CD4-positive, alpha-beta T cell treated with Interleukin-12 subunit alpha and Interleukin-12 subunit beta, for 1 hour (primary cell): ENCODE measurements at places on chromosomes 3 and 15.

- peak; percentile 36 for DNase-seq
Measured at GRCh38 chr3:153621953-153622352, 459.9 kb downstream of the RAP2B start.

DNA sequence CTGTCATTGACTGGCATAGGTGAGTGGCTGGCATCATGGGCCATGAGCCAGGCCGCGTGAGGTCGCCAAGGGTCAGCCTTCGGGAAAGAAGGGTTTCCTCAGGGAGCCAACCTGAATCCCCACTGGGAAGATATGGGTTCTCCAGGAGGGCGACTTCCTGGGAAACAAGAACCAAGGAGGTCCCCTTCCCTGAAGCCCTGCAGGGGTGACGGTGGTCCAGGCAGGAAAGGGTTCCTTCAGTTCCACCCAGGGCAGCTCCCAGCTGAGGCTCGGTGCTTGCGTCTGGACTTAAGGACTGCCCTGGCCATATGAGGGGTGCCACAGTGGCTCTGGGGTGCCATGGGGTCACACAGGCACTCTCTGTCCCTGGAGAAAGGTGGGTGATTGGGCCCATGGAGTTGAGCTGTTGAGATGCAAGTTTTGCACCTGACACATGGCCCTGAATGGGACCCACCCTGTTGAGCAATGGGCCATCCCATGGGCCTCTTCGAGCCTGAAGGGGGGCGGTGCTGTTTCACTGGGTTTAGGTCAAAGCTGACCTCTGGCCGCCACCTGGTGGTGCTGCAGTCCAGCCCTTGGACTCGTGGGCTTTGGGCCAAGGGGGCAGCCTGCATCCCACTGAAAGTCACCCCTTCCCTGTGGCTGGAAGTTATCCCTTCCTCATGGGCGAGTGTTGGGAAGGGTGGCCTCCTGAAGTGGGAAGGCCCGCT lies 228.1 kb downstream of the SNRPN start:
- DNase-seq = no peak

GRCh38 chr15:60713119-60714084 lies 234.5 kb upstream of the ICE2 start:
- DNase-seq = no peak

GRCh38 chr3:33575311-33575710 lies 135.1 kb upstream of the UBP1 start:
- DNase-seq = no peak

DNA sequence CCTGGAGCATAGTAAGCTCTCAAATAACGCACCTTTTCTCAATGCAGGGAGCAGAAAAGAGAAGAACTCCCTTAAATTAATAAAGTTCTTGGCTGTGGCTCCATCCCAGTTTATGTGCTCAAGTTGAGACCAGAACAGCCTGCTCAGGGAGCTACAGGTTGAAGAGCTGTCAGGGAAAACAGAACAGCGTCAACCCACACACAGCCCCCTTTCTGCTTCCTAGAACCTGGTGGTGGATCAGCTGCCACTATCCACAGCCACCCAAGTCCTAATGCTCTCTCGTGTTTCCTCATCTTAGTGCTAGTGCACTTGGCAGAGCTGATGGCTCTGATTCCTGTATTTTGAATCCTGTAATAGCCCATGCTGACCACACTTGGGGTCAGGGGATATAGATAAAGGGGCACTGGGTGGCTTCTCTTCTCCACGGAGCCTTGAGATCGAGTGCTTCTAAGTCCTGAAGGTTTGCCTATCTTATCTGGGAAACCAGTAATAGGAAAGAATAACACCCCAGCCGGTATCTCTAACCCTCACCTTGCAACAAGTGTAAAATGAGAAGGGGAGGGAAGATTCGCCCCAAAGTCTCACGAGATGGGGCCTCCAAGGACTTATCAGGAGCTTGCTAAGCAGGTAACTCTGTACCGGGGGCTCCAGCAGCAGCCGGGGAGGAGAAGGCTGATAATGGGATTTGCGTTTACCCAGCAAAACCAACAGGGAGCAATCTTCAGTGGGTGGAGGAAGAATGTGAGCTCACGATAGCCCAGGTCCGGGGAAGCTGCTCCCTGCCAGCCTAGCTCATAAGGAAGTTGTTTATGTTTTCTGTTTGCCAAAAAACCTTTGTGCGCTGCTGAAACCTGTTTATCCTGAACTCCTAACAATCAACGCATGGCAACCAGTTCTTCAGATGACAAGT lies 136.2 kb upstream of the ICE2 start:
- no peak for DNase-seq

DNA sequence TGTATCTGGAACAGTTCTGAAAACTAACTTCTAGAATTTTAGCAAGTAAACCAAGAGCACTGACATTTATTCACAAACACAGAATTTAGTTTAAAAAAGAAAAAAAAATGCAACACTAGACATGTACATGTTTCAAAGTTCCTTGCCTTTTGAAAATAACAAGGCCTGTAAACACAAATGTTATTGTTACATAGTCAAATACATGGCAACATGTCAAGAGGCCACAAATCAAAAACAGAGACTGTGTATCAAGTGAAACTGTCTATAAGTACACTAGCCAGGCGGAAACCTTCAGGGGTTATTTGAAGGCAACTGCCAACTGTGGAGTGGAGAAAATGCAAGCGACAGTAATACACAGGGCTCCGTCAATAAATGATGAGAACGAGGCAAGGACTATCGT lies 547.6 kb downstream of the FOXP1 start:
- DNase-seq = no peak

GRCh38 chr3:98325055-98325454 lies 28.6 kb upstream of the OR5K4 start:
- DNase-seq = no peak

- DNase-seq = peak; percentile 2
Measured at GRCh38 chr3:100047455-100048141, 66.7 kb downstream of the FILIP1L start.

DNA sequence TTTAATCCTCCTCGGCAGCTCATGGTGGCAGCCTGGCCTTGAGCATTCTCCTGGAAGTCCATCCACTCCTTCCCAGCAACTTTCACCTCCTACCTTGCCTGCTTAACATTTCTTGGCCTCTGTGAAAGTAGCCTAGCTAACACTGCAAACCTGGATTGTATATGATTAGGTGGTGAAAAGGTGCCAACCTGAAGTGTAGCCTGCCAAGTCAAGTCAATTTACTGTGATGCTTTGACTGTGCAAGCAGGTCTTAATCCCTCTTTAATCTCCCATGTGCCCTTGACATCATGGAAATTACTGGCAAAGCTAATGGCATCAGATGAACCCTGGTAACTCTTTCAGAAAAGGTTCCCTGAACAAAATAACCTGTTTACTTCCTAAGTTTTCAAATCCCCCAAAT lies 169.7 kb upstream of the NR2F2 start:
- no peak for DNase-seq

DNA sequence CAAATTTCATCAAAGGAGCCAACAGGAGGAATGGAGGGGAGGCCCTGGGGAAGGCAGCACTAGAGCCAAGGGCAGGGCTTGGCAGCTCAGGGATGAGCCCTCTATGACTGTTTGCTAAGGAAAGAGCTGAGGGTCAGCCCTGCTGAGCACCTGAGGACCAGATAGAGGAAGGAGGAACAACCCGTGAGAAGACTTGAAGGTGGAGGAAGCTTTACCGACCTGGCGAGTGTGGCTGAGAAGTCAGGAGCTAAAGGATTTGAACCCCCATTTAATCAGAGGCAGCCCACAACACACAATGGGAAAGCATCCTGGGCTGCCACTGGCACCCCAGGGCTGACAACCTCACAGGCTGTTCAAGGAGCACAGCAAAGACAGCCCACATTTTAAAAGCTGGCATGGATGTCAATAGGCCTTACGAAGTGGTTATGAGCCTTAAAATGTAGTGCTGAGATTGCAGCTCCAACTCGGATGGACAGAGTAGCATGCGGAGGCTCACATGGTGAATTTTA lies 20.7 kb upstream of the LRRC2 start:
- DNase-seq = no peak

DNA sequence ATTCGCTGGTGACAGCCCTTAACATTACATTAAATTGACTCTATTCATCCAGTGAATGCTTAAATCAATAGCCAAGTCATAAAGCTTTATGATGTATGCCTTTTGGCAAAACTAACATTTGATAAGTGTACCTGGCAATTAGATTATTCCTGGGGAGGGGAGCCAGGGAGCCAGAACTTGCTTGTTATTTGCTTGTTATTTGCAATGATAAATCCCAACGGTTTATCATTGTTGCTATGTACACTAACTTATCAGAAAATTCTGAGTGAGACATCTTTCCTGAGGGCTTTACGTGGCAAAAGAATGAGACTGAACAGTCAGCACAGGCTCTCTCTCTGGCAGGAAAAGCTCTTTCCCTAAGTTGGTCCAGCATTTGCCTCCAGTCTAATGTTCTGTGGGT lies 35.8 kb upstream of the FBN1 start:
- no peak for DNase-seq

GRCh38 chr15:40593165-40593564 lies 884 bp upstream of the KNL1 start:
- peak; percentile 50 for DNase-seq

GRCh38 chr15:75149867-75150709 lies 51.6 kb upstream of the C15orf39 start:
- no peak for DNase-seq

- no peak for DNase-seq
Measured at GRCh38 chr3:116440196-116440595, 5.1 kb downstream of the LSAMP start.

DNA sequence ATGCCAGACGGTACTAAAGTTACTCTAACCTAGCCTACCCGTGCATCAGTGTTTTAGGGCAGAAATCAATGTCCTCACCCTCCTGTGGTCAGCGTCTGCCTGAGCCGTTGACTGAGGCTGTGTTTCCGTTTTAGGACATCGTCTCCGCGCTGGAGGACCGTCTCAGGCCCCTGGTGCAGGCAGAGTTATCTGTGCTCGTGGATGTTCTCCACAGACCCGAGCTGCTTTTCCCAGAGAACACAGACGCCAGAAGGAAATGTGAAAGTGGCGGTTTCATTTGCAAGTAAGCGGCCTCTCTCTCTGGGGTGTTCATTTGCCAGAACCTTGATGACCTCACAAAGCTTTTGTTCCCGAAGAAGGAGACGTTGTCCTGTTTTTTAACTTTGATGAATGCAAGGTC lies 217.0 kb downstream of the ITPR1 start:
- DNase-seq = no peak

DNA sequence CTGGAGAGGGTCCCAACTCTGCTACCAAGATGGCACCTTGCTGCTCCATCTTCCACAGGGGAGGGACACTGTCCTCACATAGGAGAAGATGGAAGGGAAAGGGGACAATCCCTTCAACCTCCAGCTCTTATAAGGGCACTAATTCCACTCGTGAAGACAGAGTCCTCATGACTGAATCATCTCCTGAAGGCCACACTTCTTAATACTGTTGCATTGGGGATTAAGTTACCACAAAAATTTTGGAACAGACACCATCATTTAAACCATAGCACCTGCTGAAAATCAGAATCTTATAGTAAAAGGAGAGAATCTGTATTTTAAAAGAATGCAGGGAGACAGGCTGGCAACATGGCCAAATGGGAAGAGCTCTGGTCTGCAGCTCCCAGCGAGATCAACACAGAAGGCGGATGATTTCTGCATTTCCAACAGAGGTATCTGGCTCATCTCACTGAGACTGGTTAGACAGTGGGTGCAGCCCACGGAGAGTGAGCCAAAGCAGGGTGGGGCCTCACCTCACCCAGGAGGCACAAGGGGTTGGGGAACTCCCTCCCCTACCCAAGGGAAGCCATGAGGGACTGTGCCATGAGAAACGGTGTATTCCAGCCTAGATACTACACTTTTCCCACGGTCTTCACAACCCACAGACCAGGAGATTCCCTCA lies 69.4 kb upstream of the LIPC start:
- DNase-seq = no peak

DNA sequence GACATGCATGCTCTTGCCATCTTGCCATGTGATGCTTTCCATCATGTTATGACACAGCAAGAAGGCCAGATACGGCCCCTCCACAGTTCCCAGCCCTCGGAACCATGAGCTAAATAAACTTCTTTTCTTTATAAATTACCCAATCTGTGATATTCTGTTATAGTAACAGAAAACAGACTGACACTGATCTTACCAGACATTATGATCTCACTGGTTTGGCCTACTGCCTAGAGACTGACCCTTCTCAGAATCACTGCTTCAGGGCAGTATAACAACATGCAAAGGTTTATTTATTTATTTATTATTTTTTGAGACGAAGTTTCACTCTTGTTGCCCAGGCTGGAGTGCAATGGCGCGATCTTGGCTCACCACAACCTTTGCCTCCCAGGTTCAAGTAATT lies 14.0 kb downstream of the ZNF619 start:
- DNase-seq = no peak

DNA sequence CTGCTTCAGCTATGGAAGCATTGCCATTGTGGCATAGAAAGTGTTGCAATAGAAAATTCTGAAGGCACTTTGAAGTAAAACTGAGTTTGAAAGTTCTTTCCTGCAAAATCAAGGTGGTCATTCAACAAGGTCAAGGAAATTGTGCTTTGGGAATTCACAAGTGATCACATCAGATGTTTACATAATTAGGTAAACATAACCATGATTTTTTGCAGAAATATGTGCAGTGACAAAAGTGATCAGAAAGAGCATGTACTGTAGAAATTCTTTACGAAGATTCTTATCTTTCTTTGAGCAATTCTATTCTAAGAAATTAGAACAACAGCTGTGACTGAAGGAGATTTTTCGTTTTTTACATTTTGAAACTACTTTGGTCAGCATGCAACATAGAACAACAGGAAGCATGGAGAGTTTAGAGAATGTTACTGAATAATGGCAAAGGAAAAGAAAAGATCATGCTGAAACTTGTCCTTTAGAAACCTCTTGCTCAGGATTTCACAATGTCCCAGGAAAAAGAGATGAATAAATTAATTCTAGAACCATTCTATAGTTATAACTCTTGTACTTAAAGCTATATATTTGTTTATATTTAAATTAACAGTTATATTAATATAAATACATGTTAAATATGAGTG lies 643.4 kb upstream of the ARPP21 start:
- no peak for DNase-seq

GRCh38 chr3:21991061-21991460 lies 240.1 kb upstream of the ZNF385D start:
- no peak for DNase-seq

- DNase-seq = no peak
Measured at GRCh38 chr3:196883361-196883760, 15.6 kb downstream of the SENP5 start.

DNA sequence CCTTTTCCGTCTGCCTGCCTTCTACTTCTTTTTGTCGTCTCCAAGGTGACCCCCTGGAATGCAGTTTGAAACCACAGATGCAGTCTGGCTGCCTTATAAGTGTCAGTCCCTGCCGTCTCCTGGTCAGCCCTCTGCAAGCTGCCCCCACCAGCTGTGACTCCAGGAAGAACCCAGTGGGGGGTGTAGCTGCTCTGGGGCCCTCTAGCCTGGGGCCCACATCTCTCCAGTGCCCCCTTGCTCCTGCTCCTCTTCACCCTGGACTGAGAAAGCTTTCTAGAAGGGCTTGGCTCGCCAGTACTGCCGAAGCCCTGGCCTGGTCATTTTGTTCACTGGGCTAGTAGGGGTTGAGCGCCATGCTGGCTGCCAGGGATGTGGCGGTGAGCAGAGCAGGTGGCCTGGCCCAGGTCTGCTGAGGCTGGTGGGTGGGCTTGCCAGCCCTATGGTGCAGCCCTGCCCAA lies 21.3 kb downstream of the SYNM start:
- DNase-seq = no peak
